ENCODE measurements at places on chromosomes 3 and 15.

DNA sequence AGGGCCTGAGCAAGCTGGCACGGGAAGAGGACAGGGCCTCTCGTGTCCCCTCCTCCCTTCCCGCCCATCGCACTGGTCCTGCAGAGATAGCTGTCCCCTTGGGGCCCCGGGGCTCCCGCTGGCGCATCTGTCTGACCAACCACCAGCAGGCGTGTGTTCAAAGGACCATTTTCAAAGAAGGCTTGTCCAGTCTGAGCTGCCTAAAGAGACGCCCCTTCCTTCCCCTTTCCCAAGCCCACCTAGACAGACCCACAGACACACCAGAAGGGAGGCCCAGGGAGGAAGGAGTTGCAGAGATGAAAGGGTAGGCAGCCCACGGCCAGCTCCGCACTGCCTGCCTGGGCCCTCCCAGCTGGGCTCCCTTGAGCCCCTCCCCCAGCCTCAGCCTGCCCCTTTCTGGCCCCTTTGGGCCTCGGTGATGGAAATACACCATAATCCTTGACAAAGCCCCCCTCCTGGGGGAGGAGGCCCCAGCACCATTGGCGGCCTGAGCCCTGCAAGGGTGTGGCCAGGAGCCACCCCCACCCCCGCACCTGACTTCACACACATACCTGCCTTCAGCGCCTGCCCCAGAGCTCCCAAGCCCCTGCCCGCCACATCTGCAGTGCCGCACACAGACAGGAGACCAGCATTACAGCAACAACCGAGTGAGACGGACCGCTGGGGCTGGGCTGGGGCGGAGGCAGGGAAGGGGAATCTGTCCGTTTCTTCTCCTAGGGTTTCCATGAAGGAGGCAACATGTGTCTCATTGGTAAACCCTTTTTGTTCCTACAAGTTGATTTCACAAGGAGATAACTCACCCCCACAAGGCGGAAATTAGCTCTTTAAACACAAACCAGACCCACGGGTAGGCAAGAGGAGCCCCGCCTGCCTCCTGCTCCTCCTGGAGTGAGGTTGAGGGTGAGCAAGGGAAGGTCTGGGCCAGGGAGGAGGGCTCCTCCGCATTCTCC, at the start of gene STRA6:
STRA6 (minus strand) TSS at position 336 of the 950 bp plus-strand sequence. CDS start 520 bp downstream, outside the sequence.
- DNase-seq, result no peak

DNA sequence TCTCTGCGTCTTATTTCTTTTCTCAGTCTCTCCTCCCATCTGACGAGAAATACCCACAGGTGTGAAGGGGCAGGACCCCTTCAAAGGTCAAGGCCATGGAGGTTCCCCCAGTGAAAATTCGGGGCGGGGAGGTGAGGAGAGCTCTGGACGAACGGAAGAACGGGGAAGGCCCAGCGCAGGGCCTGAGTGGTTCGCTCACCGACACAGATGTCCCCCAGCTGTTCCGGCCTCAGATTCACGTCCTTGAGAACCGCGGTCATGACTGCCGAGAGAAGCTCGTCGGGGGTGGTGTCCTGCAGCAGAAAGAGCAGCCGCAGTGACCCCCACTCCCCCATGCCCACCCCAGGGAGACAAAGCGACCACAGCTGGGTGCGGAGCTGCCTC, 542 bp downstream of the ACAA1 start:
- no peak for DNase-seq

DNA sequence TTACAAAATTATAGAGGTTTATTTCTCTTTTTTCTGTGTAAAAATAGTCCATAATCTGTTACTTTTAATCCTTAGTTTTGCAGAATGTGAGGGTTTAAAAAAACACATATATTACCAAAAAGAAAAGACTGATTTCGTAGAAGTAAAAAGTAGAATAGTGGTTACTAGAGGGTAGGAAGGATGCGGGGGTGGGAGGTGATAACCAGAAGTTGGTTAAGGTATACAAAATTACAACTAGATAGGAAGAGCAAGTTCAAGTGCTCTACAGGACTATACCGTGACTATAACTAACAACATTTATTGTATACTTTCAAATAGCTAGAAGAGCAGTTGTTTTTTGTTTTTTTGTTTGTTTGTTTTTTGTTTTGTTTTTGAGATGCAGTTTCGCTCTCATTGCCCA, 16.1 kb downstream of the CASR start:
- DNase-seq, result no peak

- no peak for DNase-seq
Measured at GRCh38 chr15:43948691-43949325, 122.0 kb downstream of the WDR76 start.

- DNase-seq, result no peak
Measured at GRCh38 chr15:95590533-95591044, 739.9 kb upstream of the NR2F2 start.

DNA sequence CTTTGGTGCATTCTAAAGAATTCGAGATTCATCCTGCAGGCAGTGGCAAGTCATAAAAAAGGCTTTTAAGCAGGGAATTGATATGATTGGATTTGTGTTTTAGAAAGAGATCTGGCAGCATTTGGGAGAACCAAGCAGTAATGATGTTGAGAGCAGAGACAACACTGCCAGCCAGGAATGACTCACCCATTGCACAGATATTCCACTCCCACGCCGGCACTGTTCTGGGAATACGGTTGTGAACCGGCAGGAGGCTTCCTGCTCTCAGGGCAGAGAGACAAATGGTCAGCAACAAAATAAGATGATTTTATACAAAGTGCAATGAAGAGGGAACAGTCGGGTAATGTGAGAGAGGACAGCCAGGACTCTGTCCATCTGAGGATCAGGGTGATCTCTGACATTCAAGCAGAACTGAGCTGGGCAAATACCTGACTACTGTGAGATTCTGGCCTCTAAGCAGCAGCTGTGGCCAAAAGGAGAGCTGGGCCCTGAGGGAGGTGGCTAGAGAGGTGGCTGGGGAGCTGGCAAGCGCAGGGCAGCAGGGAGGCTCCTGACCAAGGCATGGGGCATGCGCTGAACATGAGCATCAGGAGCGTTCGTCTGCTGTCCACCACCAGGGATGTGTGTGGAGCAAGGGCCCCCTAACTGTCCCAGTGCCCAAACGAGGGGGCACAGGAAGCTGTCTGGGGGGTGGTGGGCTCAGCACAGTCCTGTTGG, 56.1 kb upstream of the PLXNA1 start:
- peak; percentile 49 for DNase-seq

- no peak for DNase-seq
Measured at GRCh38 chr3:107384907-107385306, 7.7 kb downstream of the CCDC54 start.

- peak; percentile 17 for DNase-seq
Measured at GRCh38 chr3:160052385-160053047, 63.9 kb downstream of the IL12A start.

GRCh38 chr3:38397320-38397719, 50.7 kb downstream of the XYLB start:
- DNase-seq, result no peak

GRCh38 chr3:52367891-52368880, 52.1 kb downstream of the DNAH1 start:
- no peak for DNase-seq

- DNase-seq, result no peak
Measured at GRCh38 chr3:113354307-113354706, 87.0 kb downstream of the CFAP44 start.

GRCh38 chr3:45778761-45779201, 17.6 kb downstream of the SLC6A20 start:
- DNase-seq, result no peak

- no peak for DNase-seq
Measured at GRCh38 chr15:89091627-89092220, 3.5 kb downstream of the ABHD2 start.

- no peak for DNase-seq
Measured at GRCh38 chr3:24829011-24829581, 334.4 kb upstream of the THRB start.

DNA sequence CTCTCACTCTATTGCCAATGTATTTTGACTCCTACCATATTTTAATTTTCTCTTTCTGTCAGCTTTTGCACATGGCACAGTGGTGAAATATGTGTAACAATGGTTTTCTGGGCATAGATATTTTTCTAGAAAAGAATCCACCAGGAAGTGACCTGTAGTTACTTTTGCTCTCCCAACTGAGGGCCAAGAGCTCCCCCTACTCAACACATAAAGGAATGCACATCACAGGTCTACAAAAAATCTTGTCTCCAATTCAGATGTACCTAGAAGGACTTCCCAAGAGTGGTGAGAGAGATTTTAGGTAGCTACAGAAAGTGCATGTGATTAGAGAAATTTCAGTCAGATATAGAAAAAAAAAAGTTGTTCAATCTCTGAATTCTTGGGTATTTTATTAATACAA, 15.6 kb downstream of the CPA3 start:
- peak; percentile 19 for DNase-seq

- no peak for DNase-seq
Measured at GRCh38 chr3:23085261-23085660, 117.9 kb upstream of the UBE2E2 start.

DNA sequence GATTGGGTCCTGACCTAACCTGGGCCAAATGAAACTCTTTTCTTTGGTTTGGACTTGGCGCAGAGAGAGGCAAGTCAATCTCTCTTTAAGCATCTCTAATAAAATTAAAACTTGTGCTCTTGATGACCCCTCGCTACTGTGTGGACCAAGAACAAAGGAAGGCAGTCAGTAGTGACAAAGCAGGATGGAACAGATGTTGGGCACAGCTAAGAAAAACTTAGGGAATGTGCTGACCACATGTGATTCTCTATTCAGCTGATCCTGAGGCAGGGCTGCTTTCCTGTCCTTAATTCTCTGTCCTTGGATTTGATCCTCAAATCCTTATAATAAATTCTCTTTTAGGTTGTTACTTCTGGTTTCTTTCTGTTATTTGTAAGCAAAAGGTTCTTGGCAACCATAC, 259.9 kb downstream of the ZIC1 start:
- DNase-seq, result no peak

DNA sequence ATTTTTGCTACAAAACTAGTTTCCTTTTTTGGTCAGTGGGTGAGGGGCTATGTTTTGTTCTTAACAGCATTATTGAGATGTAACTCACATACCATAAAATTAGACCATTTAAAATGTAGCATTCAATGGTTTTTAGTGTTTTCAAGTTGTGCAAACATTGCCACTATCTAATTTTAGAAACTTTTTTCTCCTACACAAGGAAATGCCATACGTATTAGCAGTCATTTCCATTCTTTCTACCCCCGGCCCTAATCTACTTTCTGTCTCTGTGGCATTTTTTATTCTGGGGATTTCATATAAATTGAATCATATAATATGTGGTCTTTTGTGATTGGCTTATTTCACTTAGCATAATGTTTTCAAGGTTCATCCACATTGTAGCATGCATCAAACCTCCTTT, 55.0 kb upstream of the TIPARP start:
- no peak for DNase-seq

- DNase-seq, result no peak
Measured at GRCh38 chr15:25246641-25247406, 192.0 kb downstream of the UBE3A start.

DNA sequence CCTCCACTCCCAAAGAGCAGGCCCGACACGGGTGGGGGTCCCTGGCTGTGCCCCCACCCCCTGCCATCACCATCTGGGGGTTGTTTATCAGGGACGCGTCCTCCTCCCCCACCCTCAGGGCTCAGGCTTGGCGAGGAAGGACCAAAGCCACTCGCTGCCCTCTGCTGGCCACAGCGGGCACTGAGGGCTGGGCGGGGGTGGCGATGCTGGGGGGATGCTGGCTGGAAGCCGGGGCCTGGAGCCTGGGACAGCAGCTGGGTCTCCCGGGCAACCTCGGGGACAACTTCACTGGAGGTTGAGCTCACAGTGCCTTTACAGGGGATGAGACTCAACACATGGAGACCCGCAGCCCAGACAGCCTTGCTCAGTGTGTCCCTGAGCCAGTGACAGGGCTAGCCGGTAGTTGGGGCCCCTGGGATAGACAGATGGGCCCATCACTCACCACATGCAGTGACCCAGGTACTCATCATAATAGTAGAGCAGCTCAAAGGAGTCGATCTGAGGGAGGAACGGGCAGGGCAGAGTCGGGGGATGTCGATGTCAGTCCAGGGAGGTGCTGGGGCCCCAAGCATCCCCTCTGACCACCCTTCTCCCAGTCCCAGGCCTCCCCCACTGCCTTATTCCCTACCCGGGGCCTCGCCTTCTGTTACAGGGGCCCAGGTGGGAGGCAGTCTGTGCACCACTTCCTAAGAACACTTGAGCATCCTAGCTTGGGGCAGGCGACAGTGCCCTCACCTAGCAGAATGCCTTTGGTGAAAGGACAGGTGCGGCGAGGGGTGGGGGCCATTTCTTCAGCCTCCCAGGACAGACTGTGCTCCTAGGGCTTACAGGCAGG, 5.9 kb upstream of the CALML4 start:
- DNase-seq, result no peak

DNA sequence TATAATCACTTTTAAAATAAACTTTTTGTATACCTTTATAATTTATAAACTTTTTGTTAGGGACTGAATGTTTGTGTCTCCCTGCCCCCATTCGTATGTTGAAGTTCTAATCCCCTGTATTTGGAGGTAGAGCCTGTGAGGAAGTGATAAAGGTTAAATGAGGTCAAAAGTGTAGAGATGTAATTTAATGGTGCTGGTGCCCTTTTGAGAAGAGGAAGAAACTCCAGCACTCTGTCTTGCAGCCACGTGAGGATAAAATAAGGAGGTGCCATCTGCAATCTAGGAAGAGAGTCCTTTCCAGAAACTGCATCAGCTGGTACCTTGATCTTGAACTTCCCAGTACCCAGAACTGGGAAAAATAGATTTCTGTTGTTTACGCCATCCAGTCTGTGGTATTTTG, 106.1 kb upstream of the RGMA start:
- DNase-seq, result no peak

GRCh38 chr3:1783995-1784394, 314.7 kb upstream of the CNTN4 start:
- no peak for DNase-seq

- no peak for DNase-seq
Measured at GRCh38 chr15:66496951-66497501, 536 bp downstream of the SNAPC5 start.

DNA sequence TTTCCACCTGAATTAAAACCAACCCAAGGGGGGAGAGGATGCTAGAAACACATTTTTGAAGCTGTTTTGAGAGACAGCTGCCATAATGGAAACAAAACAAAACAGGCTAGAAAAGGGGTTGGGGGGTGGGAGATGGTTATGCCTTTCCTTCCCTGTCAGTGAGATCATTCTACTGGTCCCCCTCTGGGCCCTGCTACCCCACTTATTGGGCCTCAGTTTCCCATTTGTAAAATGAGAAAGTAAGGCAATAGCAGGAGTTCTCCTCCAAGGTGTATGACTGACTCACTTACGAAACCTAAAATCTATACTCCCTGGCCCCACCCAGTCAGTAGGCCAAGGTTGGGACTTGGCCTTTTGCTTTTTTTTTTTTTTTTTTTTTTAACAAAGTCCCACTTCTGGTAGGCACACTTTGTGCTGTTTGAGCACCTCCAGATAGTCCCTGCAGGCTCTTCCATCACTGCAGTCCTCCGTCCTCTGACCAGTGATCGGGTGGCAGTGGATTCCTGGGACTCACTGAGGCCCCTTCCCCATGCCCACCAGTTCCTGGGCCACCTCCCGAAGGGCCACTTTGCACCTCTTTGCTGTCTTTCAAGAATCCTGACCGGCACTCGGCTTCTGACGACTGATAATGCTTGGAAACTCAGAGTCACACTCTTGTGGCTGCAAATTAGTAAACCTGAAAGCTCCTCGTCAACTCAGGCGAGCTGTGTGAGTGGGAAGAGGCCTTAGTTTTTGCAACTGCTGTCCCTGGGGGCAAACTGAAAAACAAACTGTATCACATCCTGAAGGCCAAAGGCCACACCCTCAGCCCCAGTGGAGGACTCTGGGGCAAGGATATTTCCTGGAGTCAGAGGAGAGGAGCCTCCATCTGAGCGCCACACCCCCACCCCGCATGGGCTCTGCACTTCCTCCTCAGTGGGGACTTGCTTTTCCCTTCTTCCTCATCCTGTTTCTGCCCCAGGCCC, 6.7 kb upstream of the PSTPIP1 start:
- DNase-seq, result no peak
